Activated naive CD8-positive, alpha-beta T cell treated with anti-CD3 and anti-CD28 coated beads, Interleukin-2, amount 50 U/mL, for 24 hours (primary cell): ENCODE measurements at places on chromosomes 6 and 20.

GRCh38 chr6:148854096-148854495, 107.3 kb downstream of the UST start:
- no peak for DNase-seq

GRCh38 chr6:47371139-47371869, 61.6 kb upstream of the TNFRSF21 start:
- no peak for DNase-seq

DNA sequence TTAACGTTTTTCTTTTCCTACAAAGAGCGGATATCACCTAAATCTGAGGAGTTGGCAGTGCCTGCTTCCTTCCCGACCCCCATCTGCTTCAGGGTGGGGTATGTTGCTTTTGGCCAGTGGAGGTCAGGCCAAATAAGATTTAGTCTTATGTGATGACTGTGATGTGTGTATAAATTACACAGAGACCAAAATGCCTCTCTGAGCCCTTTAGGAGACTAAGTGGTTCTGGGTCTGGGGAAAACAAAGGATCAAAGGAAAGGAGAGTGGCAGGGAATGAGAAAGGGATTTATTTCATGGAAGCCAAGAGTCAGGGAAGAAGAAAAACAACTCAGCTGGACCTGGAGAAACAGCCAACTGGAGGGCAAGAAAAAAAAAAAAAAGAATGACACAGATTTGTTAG, 39.1 kb upstream of the TBC1D7 start:
- DNase-seq: no peak

DNA sequence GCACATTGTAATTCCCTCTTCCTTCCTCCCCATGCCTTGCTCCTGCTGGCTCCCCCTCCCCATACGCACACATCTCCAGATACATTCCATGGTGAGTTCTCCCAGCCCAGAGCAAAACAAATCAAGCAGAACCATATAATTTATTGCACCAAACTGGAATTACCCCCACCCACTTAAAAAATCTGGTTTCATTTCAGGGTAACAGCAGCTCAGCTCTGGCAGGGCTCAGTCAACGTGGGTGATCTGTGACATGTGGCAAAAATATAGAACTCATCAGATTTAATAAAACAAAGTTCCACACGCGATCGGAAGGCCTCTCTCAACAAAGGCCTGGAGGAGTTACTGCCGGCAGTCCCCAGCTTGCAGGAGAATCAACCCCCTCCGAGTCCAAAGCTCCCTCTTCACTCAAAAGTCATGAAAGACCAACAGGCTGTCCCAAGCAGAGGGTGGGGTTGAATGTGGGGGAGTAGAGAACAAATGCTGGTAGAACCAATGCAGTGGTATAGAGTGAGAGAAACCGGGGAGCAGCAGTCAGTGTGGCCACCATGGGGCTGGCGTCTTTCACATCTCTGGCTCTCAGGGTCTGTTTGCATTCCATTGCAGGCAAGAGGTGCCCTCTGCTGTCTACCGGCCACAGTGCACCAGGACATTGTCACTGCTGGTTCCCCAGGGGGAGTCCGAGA, 323.3 kb upstream of the NT5E start:
- peak; percentile 3 for DNase-seq

DNA sequence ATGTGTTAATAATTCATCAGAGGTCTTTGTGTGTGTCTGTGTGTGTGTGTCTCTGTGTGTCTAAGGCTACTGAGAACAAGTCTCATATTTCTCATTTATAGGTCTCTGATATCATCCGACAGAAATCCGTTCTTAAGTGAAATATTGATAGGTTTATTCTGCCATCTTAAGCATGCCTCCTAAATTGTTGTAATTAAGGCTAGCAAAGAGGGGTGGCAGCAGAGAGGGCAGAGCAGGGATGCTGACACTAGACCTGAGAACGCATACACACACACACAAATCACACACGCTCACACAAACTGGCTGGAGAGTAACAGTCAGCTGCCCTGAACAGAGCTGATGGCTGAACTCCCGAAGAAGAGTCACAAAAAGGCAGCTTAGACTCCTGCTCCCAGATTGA, 84.9 kb upstream of the LRFN2 start:
- DNase-seq: no peak

DNA sequence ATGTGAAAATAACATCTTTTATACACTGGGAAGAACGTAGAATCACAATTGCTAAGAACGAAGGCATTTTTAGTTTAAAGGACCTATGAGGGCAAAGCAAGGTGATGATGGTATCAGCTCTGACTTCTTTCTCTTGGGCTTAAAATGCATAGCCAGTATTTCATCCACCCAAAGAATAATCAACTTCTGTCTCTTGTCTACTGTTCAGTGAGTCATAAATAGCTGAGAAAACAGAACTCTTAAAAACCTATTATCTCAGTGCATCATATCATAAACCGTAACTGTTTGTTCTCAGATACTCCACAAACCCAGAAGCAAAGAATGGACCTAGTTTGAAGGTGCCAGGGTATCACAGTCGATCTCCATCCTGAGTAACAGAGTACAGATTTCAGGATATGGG, 5.2 kb downstream of the PHF10 start:
- no peak for DNase-seq

DNA sequence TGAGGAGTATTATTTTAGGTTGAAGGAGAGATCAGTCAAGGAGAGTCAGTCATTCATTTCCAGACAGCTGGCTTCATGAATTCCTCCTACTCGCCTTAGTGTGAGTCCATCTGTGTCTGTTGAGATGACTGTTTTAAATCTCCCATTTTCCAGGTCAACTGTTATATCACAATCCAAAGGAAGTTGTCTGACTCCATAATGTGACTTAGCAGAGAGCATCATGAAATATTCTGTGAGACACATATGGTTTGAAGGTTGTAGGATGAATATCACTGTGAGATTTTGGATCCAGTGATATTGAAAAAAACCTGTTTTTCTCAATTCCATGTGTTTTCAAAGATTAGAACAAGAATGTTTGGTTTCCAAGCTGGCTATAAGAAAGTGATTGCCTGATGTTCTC, 530.2 kb upstream of the MAN1A1 start:
- no peak for DNase-seq
